Dermis microvascular lymphatic vessel endothelial cell (primary cell): ENCODE measurements at places on chromosomes 12 and 14. TPM values are rescaled to one million over a fixed set of nuclear protein-coding genes. Genes with fewer than 3 reads are reported as not detected.

TAS2R8 gene
- total RNA-seq, result not detected in 2 replicates

RDH11 gene
- total RNA-seq, result 77.0 and 84.6 TPM in 2 replicates

CLEC2A gene
- total RNA-seq, result not detected in 2 replicates

GRCh38 chr12:48630346-48630745 lies 51.7 kb downstream of the KANSL2 start:
- DNase-seq, result no peak

- DNase-seq, result no peak
These were observed 142.9 kb upstream of the TMPO start for GRCh38 chr12:98372340-98373024.

DNA sequence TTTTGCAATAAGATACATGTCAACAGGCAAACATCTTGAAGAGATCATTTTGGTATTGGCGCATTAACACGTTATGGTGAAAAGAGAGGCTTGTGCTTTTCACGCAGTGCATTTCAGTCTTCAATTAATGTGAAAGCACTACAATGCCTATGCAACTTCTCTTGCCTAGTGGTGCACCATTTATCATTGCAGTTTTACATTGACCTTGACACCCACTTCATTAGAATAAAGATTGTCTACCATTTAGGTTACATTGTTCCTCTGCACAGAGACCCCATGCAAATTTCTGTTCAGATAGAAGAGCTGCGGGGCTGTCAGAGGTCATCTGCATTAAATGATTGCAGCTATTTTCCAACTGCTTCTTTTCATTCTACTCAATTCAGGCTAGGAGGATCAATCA lies 212.2 kb upstream of the NPAS3 start:
- DNase-seq, result no peak

GRCh38 chr14:70881549-70882177 lies 25.6 kb upstream of the PCNX1 start:
- no peak for DNase-seq
